Smooth muscle cell of the coronary artery (primary cell): ENCODE measurements at places on chromosomes 3 and 15. TPM values are rescaled to one million over a fixed set of nuclear protein-coding genes. Genes with fewer than 3 reads are reported as not detected.

The CPA3 gene
- not detected in 2 replicates for total RNA-seq

The CPN2 gene
- not detected in 2 replicates for total RNA-seq

The EIF4E3 gene
- 0.68 and 3.3 TPM in 2 replicates for total RNA-seq

The MST1 gene
- total RNA-seq = 2.3 and 5.3 TPM in 2 replicates

The GLDN gene
- 1.7 and 16.6 TPM in 2 replicates for total RNA-seq

The FAM131A gene
- total RNA-seq = 15.0 and 16.9 TPM in 2 replicates

The NME9 gene
- total RNA-seq = 0.23 TPM in 2 replicates

The DCBLD2 gene
- total RNA-seq = 64.9 and 171 TPM in 2 replicates

The TMEM62 gene
- total RNA-seq = 4.9 and 6.8 TPM in 2 replicates

The TICRR gene
- 0.35 and 1.1 TPM in 2 replicates for total RNA-seq

The DGKG gene
- under 0.01 and 2.1 TPM in 2 replicates for total RNA-seq

The PRKAR2A gene
- 23.3 and 24.5 TPM in 2 replicates for total RNA-seq

The POLQ gene
- 0.70 and 2.7 TPM in 2 replicates for total RNA-seq

The PRR20G gene
- total RNA-seq = not detected in 2 replicates

The C2CD4A gene
- total RNA-seq = 0.98 TPM in 1 of 2 replicates, not detected in the other

The MEGF11 gene
- total RNA-seq = not detected in 2 replicates

The NR2E3 gene
- 0.08 TPM in 1 of 2 replicates, not detected in the other for total RNA-seq

The ANKRD34C gene
- total RNA-seq = not detected in 2 replicates

The TIGIT gene
- total RNA-seq = not detected in 2 replicates

The ZPLD1 gene
- 0.38 TPM in 1 of 2 replicates, not detected in the other for total RNA-seq

The FETUB gene
- not detected in 2 replicates for total RNA-seq

The PRSS50 gene
- not detected in 2 replicates for total RNA-seq

The MYZAP gene
- total RNA-seq = 0.35 TPM in 1 of 2 replicates, not detected in the other

The SLC28A2 gene
- not detected in 2 replicates for total RNA-seq

The RBMS3 gene
- total RNA-seq = 44.9 and 77.3 TPM in 2 replicates

The DLEC1 gene
- under 0.01 TPM in 2 replicates for total RNA-seq

The TRAK1 gene
- 29.7 and 37.7 TPM in 2 replicates for total RNA-seq

The SMCO1 gene
- not detected in 2 replicates for total RNA-seq

The SNX22 gene
- total RNA-seq = 0.23 and 0.47 TPM in 2 replicates

The GRAMD2A gene
- total RNA-seq = 0.08 and 1.4 TPM in 2 replicates
